Activated T-cell treated with anti-CD3 and anti-CD28 coated beads for 24 hours (primary cell): ENCODE measurements at places on chromosomes 2 and 18.

DNA sequence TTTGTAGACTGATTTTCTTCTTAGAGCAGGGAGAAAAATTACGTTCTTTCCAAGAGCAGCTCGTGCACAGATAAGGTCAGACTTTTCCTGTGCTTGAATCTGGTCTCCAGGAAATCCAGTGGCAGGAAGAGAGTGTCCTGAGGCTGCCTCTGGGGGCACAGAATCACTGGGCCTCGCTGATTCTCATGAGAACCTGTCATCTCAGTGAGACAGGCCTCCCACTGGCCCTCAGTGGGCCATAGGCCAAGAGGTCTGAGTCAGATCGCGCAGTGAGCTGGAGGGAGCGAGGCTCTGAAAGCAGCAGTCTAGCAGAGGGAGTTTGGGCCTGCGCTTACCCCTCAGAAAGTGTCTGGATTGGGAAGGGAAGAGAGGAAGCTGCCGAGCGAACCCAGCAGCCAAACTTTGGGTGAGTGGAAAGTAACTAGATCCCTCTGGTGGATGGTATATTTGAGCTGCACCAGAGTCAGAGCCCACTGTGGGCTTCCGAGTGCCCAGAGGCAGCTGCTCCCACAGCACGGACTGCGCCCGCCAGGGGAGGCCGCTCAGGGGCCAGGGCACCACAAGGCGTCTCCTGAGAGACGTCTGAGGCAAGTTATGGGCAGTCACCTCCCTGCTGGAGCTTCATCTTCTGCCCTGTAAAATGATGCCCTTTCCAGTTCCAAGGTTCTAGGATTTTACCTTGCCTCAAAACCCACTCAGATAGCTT, 8.2 kb downstream of the GDF7 start:
- no peak for DNase-seq

DNA sequence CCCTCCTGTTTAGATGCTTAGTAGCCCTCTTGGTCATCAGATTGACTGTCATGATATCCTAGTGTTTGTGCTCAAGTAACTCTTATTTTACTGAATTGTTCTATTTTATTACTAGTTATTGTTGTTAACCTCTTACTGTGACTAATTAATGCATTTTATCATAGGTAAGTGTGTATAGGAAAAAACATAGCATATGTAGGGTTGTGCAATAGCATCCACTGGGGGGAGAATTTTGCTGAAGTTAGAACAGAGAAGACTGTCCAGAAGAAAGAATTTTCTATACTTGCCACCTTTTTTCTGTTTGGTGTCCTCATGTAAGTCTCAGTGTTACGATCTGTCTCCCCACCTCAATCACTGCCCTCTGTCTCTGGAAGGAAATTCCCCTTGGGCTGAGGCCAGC, 177.4 kb downstream of the RPIA start:
- no peak for DNase-seq

GRCh38 chr2:190379249-190379964, 28.7 kb upstream of the MFSD6 start:
- no peak for DNase-seq

- DNase-seq, result no peak
Measured at GRCh38 chr18:457521-458412, 42.7 kb downstream of the COLEC12 start.

DNA sequence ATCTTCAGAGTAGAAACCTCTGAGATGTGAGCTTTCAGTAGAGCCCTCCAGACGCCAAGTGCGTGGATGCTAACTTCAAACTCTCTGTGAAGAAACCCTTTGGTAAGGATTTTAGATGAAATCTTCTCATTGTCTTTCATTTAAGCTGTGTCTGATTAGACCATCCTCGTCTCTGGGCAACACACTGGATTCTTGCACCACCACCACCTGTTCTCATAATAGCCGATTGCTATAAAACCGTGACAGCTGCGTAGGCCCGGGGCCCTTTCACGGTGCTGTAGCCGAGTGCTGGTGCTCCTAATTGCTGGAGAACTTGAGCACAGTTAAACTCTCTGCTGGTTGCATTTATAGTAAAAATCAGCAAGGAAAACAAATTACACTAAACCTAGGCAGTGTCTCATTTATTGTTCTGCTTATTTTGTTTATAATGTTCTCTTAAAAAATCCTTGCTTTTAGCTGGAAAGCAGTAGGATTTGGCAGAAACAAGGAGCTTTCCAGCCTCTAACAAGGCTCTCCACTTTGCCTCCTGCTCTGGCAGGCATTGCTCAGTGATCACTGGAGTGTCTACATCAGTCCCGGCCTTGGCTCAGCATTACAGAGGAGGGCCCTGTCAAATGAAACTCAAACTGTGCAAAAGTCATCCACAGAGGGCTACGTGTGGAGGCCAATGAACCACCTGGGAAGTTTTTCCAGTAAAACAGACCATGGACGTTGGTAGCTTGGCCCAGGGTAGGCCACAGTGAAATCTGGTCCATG, 40.9 kb upstream of the MBP start:
- DNase-seq, result no peak

GRCh38 chr2:203691149-203691548, 15.3 kb upstream of the CD28 start:
- no peak for DNase-seq

DNA sequence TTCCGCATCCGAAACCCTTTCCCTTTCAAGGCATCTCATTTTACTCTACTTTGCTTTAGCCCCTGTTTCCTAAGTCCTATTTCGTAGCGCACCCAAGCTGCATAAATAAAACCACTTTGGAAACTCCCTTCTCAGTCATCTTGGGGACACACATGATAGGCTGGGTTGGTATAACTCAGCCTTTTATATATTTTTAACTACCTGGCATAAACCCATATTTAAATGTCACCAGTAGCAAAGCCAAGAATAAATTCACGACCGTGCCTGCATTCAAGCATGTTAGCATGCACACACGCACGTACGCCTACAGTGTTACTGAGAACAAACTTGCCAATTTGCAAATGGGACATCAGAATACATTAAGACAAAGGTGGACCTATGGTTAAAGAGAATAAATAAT, 564.7 kb upstream of the PIK3C3 start:
- no peak for DNase-seq

DNA sequence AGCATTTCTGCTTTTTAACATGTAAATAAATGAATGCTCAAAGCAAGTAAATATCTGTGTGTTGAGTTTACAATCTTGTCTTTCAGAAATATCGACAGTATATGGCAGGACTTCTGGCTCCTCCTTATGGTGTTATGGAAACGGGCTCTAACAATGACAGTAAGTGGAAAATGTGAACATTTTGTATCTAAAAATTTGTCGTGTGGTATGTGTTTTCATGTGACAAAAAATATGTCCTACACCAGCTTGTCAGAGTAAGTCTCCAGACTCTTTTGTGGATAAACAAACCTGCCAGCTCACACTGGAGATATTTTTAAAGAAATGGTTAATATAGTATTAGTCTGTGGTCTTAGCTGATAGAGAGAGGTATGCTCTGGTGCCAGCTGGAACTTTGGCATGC, 157.9 kb upstream of the MAP3K20 start:
- DNase-seq, result no peak

DNA sequence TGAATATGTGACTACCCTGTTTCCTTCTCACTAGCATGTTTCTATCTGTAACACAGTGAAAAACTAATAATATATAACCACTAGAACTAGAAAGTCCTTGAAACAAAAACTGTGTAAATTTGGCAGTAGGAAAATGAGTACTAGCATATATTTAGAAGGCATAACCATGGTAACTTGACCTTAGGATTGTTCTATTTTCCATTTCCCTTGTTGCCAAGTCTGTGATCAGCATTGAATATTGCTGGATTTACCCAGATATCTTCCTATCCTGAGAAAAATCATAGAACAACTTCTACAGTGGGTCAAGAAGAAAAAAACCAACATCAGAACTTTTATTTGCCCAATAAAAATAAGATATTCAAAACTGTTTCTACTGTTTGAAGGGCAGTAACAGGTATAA, 563.9 kb upstream of the NRXN1 start:
- DNase-seq, result no peak

DNA sequence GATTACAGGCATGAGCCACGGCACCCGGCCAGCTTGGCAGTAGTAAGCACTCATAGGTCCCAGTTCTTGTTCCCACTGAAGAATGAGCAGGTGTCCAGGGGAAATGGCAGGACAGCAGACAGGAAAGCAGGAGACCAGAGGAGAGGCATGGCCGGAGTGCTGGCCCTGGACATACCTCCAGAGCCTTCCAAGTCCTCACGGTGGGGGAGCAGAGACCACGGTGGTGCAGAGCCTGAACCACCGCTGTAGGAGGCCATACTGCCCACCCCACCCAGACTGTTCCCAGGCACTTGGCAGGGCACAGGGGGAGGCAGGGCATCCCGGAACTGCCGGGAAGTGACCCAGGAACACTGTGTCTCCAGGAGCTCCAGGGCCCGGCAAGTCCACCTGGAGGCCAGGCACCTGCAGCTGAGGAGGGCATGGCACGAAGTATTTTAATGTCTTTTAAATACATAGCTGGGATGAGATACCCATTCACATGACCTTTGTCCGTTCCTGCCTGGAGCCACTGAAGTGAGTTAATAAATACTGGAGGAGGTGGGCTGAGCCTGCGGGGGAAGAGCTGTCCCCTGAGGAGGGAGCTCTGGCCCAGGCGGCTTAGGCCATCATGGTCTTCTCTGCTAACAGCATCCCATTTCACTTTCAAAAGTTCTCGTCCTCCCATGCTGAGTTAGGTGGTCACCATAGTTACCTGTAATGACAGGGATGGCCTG, 49.7 kb upstream of the TFCP2L1 start:
- no peak for DNase-seq

GRCh38 chr2:67867735-67868134, 195.1 kb downstream of the C1D start:
- no peak for DNase-seq

DNA sequence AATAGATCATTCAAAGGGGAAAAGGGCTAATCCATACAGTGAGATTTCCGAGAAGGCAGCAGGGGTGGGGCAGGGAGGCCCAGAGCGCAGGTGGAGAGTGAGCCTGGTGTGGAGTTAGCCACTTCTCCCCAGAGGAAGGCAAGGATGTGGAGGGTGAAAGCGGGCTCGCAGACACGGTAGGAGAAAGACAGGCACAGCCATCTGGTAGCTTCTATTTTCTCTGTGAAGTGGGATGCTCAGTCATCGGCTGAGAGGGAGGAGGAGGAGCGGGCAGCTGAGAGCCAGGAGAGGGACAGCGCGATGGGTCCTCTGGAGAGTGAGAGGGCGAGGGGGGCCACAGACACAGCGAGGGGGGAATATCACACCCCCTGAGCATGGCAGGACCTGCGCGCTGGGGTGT, 153.3 kb upstream of the NDUFV2 start:
- no peak for DNase-seq

- DNase-seq, result no peak
Measured at GRCh38 chr2:8581234-8581561, 100.7 kb upstream of the ID2 start.

DNA sequence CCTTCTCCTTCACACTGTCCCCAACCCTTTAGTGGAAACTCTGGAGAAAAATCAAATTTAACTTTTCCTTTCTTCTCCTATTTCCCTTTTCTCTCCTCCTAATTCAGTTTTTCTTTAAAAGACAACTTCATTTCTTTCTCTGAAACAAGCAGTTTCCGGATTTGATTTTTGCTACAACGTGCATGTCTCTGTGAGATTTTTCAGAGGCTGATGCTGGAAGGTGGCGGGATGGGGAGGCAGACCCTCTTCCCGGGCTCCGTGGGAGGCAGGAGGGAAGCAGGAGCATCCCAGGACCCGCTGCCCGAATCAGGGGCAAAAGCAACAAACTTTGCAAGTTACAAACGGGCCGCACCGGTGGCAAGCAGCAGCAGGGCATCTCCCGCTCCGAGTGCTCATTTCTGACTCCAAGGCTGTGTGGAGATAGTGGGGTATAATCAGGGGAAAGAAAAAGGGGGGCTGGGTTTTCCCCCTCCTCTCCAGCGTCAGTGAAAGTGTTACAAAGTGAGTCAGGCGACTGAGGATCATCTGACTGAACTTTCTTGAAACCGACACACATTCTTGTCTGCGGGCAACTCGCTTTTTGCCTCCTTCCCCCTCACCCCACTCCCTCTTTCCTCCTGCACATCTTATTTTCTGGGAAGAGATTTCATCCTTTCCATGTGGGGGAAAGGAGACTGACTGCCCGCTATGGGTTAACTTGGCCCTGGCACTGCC, 6.4 kb downstream of the ZEB2 start:
- no peak for DNase-seq

DNA sequence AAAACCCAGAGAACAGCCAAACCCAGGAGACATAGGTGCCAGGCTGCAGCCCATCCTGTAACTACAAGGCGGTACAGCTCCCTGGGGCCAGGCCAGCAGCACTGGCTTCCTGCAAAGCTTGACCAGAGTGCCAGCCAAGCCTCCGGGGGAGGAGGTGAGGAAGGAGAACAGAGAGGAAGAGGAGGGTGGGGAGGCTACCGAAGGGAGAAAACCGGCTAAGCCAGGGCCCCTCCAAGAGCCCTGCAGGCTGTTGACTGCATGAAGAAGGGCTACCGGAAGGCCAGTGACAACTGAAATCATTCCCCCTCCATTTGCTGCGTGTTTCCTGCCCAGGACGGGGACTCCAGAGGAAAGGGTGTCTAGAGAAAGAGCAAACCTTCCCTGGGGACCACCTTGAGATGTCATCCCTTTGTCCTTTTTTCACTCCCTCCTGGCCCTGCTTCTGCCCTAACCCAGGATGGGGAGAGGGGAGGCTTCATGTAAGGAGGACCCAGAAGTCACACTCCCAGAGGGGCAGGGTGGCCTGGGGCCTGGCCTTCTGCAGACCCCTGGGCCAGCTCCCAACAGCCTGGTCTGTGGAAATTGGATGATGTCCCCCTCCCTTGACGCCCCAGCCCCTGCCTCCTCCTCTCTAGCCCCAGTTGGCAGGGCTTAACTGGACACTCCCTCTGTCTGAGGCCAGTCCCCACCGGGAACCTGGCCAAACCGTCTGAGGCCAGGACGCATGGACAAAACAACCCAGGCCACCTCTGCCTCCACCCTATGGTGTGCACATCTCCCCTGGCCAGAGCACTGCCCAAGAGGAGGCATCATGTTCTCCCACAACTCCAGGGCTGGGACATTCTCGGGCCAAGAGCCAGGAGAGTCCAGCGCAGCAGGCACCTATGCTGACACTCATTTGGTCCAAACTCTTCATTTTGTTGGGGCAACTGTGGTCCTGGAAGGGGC, 207.8 kb downstream of the CYP26B1 start:
- DNase-seq, result no peak
